ENCODE measurements at places on chromosomes 2 and 18. TPM values are rescaled to one million over a fixed set of nuclear protein-coding genes. Genes with fewer than 3 reads are reported as not detected.
A peak's percentile ranks its signal among the peaks of the same experiment; 100 is the strongest.

GRCh38 chr18:11176481-11176881 is 27.1 kb upstream of the PIEZO2 start:
- peak; percentile 79 for DNase-seq

GRCh38 chr2:210366675-210367080 is 51.7 kb upstream of the MYL1 start:
- peak; percentile 51 for DNase-seq

RAB6C gene
- 0.05 TPM for polyA plus RNA-seq

CTAGE1 gene
- not detected for polyA plus RNA-seq

SERPINB11 gene
- not detected for polyA plus RNA-seq

GRCh38 chr2:98875081-98875728 is 60.8 kb downstream of the CRACDL start:
- DNase-seq = no peak

GRCh38 chr18:50104421-50104820 is 90.5 kb downstream of the MYO5B start:
- no peak for DNase-seq

GRCh38 chr2:3806730-3807129 is 103.4 kb downstream of the DCDC2C start:
- no peak for DNase-seq

- DNase-seq = no peak
Observed at GRCh38 chr18:78871618-78872017, 108.0 kb upstream of the SALL3 start.

DNA sequence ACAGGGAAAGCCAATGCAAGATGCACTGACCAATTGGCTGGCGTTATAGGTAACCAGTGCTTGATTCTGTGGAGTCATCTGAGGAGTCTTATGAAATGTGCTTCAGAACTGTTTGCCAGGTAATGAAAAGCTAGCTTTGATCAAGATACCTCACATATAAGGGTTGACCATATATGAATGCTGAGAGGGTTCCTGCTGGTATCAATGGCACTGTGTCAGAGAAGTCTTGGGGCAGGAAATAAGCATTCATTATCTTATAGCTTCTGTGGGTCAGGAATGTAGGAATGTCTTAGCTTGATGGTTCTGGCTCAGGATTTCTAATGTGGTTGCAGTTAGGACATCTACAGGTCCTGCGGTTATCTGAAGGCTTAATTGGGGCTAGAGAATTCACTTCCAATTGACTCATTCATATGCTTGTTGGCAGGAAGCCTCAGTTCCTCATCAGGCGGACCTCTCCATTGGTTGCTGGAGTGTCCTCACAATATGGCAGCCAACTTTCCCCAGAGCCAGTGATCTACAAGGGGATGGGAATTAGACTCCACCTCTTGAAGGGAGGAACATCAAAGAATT is 22.1 kb upstream of the TCF7L1 start:
- DNase-seq = no peak

SLC11A1 gene
- 0.03 TPM for polyA plus RNA-seq

CD226 gene
- 0.42 TPM for polyA plus RNA-seq

GRCh38 chr18:6270771-6271216 is 143.9 kb downstream of the L3MBTL4 start:
- no peak for DNase-seq

GRCh38 chr2:227703961-227704360 is 13.9 kb downstream of the SLC19A3 start:
- DNase-seq = peak; percentile 36

DNA sequence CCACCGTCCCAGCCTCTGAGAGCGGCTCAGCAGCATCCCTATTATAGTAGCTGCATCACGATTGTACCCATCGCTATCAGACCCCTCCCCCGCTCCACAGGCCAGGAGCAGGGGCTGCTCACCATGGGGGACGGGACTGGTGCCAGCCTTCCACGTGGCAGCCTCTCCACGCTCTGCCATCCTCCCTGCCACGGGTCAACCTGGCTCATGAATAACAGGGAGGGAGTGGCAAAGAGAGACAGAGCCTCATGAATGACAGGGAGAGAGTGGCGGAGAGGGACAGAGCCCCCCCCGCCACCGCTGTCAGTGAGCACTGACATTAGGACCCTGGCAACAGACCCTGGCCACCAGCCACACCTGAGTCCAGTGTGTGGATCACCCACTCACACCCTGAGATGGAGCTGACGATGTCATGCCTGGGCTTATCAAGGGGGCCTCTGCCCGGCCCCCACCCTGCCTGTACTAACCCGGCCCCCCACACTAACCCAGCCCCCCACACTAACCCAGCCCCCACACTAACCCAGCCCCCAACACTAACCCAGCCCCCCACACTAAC is 16.9 kb downstream of the CROCC2 start:
- DNase-seq = no peak

- peak; percentile 65 for DNase-seq
Observed at GRCh38 chr2:85308896-85309555, 18.8 kb downstream of the TGOLN2 start.

CAVIN2 gene
- polyA plus RNA-seq = 25.1 TPM

DNA sequence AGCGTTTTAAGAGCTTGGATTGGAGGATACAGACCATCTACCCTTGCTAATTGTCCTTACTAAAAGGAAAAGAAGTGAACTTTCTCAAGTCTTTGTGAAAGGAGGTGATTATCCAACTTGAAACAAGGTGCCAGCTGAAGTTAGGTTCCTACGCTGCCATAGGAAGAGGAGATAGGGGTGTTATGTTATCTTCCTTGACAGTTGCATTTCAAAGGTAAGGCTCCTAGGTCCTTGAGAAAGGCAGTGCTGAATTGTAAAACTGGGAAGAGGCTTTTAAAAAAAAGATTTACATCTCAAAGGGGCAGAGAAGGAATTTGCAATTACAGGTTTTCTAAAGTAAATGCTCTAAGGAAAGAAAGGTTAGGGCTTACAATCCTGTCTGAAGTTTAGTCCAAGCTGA is 810.2 kb upstream of the LRATD1 start:
- no peak for DNase-seq

- DNase-seq = peak; percentile 85
Observed at GRCh38 chr18:12934454-12935071, 13.2 kb upstream of the SEH1L start.

EGR4 gene
- not detected for polyA plus RNA-seq

GRCh38 chr2:33644215-33644614 is 45.1 kb upstream of the FAM98A start:
- DNase-seq = no peak

DNA sequence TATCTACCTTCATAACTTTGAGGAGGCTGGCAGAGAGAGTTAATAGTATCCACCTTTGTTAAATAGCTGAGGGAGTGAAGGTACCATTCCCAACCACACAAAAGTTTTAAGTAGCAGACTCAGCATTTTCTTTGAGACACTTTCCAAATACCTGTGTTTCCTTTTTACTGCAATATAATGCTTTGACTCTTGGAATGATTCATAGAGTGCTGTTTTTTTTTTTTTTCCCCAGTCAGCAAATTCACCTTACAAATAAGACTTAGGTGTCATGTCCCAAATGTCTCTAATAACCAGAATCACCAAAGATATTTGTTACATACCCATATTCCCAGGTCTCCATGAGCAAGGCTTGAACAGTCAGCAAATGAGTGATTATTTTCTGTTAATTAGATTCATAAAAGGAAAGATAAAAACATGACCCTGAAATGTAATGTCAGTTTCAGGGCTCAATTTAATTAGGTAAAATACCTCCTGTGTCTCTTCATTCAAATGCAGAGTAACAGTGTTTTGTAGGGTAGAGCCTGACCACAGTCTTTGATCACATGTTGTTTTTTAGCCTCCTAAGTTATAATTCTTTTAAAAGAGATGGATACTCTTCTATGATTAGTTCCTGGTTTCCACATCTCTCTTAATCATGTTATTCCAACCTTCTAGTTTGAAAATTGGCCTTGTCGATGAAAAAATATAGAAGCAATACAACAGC is 39.9 kb downstream of the SLC5A7 start:
- no peak for DNase-seq

GRCh38 chr18:22939649-22940048 is 6.5 kb downstream of the RBBP8 start:
- DNase-seq = no peak

AQP12A gene
- not detected for polyA plus RNA-seq

GRCh38 chr2:100233061-100233460 is 89.2 kb downstream of the LONRF2 start:
- no peak for DNase-seq

TEKT4 gene
- not detected for polyA plus RNA-seq

- DNase-seq = peak; percentile 32
Observed at GRCh38 chr2:44155666-44156446, 12.8 kb upstream of the PPM1B start.

DNA sequence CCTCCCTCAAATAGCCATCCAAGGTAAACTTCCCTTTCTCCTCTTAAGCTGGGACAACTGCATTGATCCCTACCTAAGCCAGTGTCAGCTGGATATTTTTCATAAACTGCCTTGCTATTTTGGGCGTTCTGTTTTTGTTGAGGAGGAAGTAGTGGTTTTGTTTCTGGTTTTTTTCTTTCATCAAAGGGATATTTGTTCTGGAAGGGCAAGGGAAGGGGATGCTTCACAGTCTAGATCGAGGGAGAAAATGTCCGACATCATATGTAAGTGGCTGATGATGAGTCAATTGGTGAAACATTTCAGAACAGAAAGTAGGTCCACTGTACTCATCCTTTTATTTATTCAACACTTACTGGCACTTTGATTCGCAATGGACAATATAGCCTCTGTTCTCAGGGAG is 31.0 kb downstream of the TANC1 start:
- peak; percentile 47 for DNase-seq

- peak; percentile 73 for DNase-seq
Observed at GRCh38 chr18:3481696-3482210, 31.8 kb downstream of the TGIF1 start.

GRCh38 chr2:100451734-100452133 is 18.5 kb upstream of the NMS start:
- DNase-seq = no peak

- no peak for DNase-seq
Observed at GRCh38 chr2:87403893-87404175, 344.1 kb upstream of the PLGLB2 start.

- no peak for DNase-seq
Observed at GRCh38 chr2:128664499-128664971, 345.9 kb upstream of the HS6ST1 start.

DNA sequence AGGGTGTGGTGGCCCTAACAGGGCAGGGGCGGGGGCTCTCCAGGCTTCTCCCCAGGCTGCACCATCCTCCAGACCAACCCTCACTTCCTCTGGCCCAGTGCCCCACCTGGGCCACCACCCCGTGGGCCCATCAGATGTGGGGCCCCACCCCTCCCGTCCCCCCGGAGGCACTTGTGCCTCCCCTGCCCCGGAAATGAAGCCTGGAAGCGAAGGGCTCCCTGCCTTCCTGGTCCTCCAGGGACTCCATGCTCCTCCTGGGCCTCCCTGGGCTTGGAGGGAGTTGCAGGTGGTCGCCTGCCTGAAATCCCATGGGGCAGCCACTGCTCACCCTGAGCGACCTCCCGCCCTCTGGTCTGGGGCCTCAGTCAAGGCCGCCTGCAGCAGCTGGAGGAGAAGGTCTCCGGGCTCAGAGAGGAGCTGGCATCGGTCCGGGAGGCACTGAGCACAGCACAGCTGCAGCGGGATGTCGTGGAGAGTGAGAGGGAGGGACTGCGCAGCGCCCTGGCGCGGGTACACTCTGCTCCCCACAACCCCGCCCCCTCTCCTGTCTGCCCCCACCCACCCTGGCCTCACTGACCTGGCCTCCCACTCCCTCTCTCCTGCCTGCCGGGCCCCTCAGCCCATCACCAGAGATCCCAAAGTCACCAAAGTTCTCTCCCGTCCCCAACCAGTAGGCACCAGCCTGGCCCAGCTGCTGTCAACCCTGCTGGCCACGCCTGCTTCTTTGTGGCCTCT is 28.0 kb downstream of the CROCC2 start:
- no peak for DNase-seq

GRCh38 chr2:9086465-9086864 is 83.0 kb upstream of the MBOAT2 start:
- DNase-seq = no peak

DNA sequence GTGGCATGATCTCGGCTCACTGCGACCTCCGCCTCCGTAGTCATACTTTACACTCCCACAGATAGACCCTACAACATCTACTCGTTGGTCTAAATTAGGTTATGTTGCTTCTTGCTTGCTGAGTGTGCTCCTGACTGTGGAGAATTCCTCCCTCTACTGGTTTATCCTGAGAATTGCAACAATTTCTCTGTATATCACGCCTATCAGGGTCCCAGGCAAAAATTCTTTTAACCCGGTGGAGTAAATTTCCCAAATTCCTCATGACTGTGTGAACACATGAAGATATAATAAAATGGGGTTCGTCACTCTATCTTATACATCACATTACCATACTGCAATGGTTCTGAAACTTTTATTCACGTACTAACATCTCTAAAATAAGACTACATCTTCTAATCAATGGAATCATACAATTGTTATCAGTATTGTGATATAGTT is 156.7 kb downstream of the EVA1A start:
- DNase-seq = peak; percentile 41

UGT1A8 gene
- not detected for polyA plus RNA-seq

TFCP2L1 gene
- not detected for polyA plus RNA-seq

DNA sequence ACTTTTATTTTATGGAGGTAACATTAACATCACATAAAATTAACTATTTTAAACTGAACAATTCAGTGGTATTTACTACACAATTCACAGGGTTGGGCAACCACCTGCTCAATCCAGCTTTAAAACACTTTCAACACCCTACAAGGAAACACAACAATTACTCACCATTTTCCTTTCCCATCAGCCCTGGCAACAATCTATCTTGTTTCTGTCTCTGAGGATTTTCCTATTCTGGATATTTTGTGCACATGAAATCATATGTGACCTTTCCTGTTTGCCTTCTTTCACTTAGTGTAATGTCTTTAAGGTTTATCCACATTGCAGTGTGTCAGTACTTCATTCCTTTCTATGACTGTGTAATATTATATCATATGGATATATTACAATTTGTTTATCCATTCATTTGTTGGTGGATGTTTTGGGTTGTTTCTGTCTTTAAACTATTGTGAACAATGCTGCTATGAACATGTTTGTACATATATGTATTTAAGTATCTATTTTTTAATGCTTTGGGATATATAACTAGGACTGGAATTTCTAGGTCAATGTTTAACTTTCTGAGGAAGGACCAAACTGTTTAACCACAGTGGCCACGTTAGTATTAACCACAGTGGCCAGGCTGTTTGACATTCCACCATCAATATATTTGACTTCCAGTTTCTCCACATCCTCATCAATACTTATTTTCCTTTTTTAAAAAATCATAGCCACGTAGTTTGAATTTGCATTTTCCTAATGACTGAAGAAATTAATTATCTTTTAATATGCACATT is 72.4 kb upstream of the KIF5C start:
- no peak for DNase-seq

DNA sequence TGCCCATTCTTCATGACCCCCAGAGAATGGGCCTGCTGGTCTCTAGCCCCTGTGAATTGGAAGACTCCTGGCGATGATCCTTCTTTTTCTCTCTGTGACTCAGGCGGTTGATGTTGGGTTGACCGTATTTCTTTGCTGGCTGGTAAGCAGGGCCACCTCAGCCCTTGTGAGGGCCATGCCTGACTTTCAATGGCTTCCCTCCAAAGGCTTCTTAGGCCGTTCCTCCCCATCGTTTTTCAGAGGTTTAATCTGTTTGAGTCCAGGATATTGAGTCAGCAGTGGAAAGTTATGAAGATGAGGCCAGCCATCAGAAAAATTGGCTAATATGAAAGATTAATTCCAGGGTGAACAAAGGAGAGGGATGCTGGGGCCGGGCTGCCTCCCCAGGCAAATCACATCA is 13.6 kb downstream of the HPCAL1 start:
- no peak for DNase-seq
